ENCODE measurements at places on chromosomes 6 and 20. TPM values are rescaled to one million over a fixed set of nuclear protein-coding genes. Genes with fewer than 3 reads are reported as not detected.

Gene GLP1R
- 0.43 TPM for total RNA-seq

- no peaks in the 10 kb centered on the region for H3K27me3 ChIP-seq
- H3K27ac ChIP-seq = peak overlapping the region; percentile 7
- peaks cover 62% of the 10 kb centered on the region for H3K4me1 ChIP-seq
These were observed 50.2 kb downstream of the RREB1 start for GRCh38 chr6:7157752-7158616.

Gene ANKRD60
- not detected for total RNA-seq

Gene TJAP1
- total RNA-seq = 37.2 TPM

- no peak overlapping the region for H3K27ac ChIP-seq
- peaks cover 25% of the 10 kb centered on the region for H3K4me1 ChIP-seq
- no peak overlapping the region for H3K4me3 ChIP-seq
- DNase-seq = no peak
- peaks cover 3% of the 10 kb centered on the region for H3K36me3 ChIP-seq
- no peaks in the 10 kb centered on the region for H3K27me3 ChIP-seq
These were observed 69.0 kb upstream of the BACH2 start for GRCh38 chr6:90365565-90366219.

Gene SLC22A16
- total RNA-seq = not detected

Gene CLDN20
- not detected for total RNA-seq

DNA sequence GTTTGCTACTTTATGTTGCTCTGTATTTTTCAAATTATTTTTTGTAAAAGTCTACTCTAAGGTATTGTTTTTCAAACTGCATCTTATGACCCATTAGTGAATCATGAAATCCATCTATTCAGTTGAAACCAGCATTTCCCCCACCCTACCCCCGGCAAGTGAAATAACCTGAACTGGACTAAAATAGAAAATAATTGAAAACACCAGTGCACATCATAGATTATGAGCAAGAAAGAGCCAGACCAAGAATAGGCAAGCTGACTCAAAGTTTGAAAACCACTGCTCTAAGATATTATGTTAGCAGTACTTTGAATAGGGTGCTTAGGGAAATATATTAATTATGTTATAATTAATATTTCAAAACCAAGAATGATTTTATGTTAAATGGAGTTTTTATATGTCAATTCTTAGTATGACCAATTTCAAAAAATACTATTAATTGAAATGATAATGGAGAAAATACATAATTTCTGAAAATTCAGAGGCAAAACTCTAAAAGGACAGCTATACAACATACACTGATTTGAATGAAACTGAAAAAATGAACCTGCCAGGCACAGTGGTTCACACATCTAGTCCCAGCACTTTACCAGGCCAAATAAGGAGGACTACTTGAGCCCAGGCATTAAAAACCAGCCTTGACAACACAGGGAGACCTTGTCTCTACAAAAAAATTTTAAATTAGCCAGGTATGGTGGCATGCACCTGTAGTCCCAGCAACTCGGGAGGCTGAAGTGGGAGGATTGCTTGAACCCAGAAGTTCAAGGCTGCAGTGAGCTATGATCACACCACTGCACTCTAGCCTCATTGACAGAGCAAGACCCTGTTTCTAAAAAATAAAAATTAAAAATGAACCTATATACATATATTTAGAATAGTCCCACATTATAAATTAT is 112.0 kb downstream of the CDK19 start:
- DNase-seq = no peak
- no peaks in the 10 kb centered on the region for H3K4me1 ChIP-seq
- peaks cover 2% of the 10 kb centered on the region for H3K36me3 ChIP-seq
- no peaks in the 10 kb centered on the region for H3K27me3 ChIP-seq
- no peak overlapping the region for H3K27ac ChIP-seq
- H3K4me3 ChIP-seq = no peak overlapping the region

GRCh38 chr6:125910527-125910926 is 46.0 kb upstream of the HINT3 start:
- peaks cover 34% of the 10 kb centered on the region for H3K36me3 ChIP-seq
- H3K4me1 ChIP-seq = peaks cover 24% of the 10 kb centered on the region
- no peak overlapping the region for H3K4me3 ChIP-seq

Gene OR12D3
- not detected for total RNA-seq

GRCh38 chr20:38863024-38863851 is 57.7 kb downstream of the PPP1R16B start:
- H3K27ac ChIP-seq = peak overlapping the region; percentile 47
- H3K4me3 ChIP-seq = peak overlapping the region; percentile 22
- no peaks in the 10 kb centered on the region for H3K27me3 ChIP-seq
- DNase-seq = peak; percentile 64
- H3K4me1 ChIP-seq = peaks cover 57% of the 10 kb centered on the region

DNA sequence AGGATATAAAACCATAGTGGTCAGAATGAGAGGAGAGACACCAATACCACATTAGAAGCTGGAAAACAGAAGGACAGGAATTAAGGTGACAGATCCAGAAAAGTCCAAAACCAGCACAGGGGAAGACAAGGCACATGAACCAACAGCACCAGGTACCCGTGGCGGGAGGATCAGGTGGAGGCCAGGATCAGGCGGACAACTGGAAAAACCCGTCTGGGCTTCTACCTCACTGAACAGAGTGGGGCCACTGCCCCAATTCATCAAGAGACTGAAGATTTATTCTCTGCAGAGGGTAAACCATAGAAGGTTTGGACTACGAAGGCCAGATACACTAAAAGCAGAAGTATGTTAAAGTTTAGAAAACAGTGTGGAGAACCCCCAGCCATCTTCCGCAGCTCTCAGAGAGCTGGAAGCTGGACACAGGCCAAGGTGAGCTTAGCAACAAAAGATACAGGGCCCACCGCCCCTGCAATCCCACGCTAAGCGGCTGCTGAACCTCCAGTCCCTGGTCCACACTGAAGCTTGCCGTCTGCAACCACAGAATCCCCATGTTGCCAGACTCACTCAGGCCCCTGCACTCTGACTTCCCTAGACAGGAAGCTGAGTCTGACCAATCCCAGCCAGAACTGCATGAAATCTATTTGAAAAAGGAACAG is 29.9 kb downstream of the ABHD12 start:
- no peak overlapping the region for H3K4me3 ChIP-seq
- no peak for DNase-seq
- peaks cover 17% of the 10 kb centered on the region for H3K4me1 ChIP-seq
- H3K36me3 ChIP-seq = peaks cover 4% of the 10 kb centered on the region

DNA sequence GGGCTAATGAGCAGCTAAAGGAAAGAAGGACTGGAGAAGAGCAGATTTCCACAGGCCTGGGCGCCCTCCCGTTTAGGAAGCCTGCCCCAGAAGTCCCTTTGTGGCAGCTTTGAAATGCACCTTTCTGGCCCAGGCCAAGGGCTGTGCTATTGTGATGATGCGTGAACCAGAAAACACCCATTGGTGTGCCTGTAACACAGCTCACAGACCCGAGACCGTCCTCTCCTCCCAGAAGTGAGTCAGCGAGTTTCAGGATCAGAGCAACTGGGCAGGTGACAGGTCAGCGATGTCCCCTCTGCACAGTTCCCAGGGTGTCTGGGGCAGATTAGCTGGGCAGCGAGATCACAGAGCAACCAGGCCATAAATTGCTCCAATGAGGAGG is 71.9 kb upstream of the SULF2 start:
- H3K36me3 ChIP-seq = no peaks in the 10 kb centered on the region
- peaks cover 8% of the 10 kb centered on the region for H3K27me3 ChIP-seq
- H3K4me1 ChIP-seq = no peaks in the 10 kb centered on the region
- no peak overlapping the region for H3K27ac ChIP-seq
- no peak for DNase-seq
- no peak overlapping the region for H3K4me3 ChIP-seq

Gene NR2E1
- total RNA-seq = not detected

DNA sequence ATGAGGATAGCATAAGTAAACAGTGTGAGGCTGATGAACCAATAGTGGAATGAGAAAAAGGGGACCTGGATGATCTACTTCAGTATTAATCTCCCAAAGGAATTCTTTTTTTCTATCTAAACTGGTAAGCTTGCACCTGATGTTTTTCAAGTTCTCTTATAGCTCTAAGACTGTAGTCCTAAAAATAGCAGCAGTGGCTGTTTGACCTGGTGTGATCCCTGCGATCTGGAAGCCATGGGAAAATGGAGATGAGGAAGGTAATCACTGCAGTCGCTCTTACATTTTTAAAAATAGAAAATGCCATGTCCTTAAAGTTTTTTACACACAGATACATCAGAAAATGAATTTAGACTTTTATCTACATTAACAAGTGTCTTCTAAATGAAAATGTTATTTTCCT is 926.4 kb upstream of the SLC35B3 start:
- no peak overlapping the region for H3K4me3 ChIP-seq
- H3K27me3 ChIP-seq = no peaks in the 10 kb centered on the region
- H3K4me1 ChIP-seq = no peaks in the 10 kb centered on the region
- DNase-seq = no peak
- no peaks in the 10 kb centered on the region for H3K36me3 ChIP-seq

Gene DST
- total RNA-seq = 2.9 TPM

Gene SIRPB2
- not detected for total RNA-seq

DNA sequence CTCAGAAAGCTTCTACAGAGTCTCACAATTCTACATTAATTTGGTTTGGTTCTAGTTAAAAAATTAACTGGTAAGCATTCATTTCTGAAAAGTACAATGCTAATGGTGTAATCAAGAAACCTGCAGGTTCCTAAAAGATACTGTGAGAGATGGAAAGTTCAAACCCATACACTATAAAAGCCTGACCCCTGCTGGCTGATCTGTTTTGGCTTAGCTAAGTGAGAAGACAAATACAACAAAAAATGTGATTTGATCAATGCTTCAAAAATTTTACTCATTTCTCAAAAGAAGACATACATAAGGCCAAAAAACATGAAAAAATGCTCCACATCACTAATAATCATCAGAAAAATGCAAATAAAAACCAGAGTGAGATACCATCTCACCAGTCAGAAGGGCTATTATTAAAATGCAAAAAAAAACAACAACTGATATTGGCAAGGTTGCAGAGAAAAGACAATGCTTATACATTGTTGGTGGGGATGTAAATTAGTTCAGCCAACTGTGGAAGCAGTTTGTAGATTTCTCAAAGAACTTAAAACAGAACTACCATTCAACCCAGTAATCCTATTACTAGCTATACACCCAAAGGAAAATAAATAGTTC is 102.8 kb downstream of the MOXD1 start:
- H3K36me3 ChIP-seq = no peaks in the 10 kb centered on the region
- H3K4me3 ChIP-seq = no peak overlapping the region

Gene HLA-DOB
- total RNA-seq = 2.1 TPM

- no peaks in the 10 kb centered on the region for H3K4me1 ChIP-seq
- no peaks in the 10 kb centered on the region for H3K27me3 ChIP-seq
These were observed 98.2 kb upstream of the HDGFL1 start for GRCh38 chr6:22471132-22471690.

DNA sequence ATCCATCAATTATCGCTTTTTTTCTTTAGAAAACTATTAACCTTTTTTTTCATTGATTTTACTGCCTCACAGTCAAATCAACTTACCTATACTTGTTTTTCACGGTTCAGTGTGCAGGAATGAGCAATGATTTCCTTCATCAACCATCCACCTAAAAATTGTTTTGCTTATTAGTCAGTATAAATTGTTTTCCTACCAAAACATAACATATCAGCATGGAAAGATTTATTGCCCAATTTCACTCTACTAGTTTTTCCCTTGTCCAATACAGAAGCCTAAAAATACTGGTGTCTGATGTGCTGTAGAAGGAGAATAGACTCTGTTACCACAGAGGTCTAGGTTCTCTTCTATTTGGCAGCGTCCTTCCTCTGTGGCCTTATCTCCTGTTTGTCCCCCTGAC is 558.2 kb upstream of the CITED2 start:
- H3K27ac ChIP-seq = no peak overlapping the region
- DNase-seq = no peak
- no peak overlapping the region for H3K4me3 ChIP-seq
- H3K4me1 ChIP-seq = no peaks in the 10 kb centered on the region
- no peaks in the 10 kb centered on the region for H3K36me3 ChIP-seq
- peaks cover 7% of the 10 kb centered on the region for H3K27me3 ChIP-seq

Gene EYA4
- not detected for total RNA-seq

GRCh38 chr20:24449026-24449720 is 20.3 kb upstream of the SYNDIG1 start:
- H3K27me3 ChIP-seq = no peaks in the 10 kb centered on the region
- H3K4me3 ChIP-seq = no peak overlapping the region
- H3K27ac ChIP-seq = no peak overlapping the region
- H3K4me1 ChIP-seq = peaks cover 4% of the 10 kb centered on the region
- H3K36me3 ChIP-seq = no peaks in the 10 kb centered on the region

GRCh38 chr6:111563581-111563980 is 42.1 kb downstream of the TRAF3IP2 start:
- H3K27ac ChIP-seq = no peak overlapping the region
- H3K4me1 ChIP-seq = peaks cover 51% of the 10 kb centered on the region
- H3K4me3 ChIP-seq = no peak overlapping the region
- no peaks in the 10 kb centered on the region for H3K27me3 ChIP-seq

DNA sequence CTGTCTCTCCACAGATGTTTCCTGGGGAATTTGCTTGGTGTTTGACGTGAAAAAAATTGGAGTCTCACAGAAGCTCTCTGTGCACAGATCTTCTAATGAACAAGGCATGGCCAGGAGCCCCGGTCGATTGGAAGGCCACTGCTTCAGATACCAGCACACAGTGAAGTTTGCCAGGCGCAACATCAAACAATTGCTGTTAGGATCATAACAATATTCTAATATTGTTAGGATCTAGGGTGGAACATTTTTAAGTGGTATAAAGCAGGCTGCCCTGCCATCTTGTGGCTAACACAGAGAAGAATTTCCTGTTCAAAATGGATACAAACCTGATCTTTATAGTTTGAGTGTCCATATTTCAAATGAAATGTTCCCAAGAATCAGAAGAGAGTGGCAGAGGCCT is 64.1 kb downstream of the C6orf118 start:
- no peak overlapping the region for H3K4me3 ChIP-seq
- no peaks in the 10 kb centered on the region for H3K27me3 ChIP-seq
- DNase-seq = no peak
- no peak overlapping the region for H3K27ac ChIP-seq

- peak overlapping the region; percentile 18 for H3K4me3 ChIP-seq
- H3K4me1 ChIP-seq = peaks cover 75% of the 10 kb centered on the region
- no peak for DNase-seq
These were observed 34.6 kb upstream of the TAGAP start for GRCh38 chr6:159079367-159079766.

Gene OR5V1
- total RNA-seq = not detected

GRCh38 chr20:59414936-59415623 is 114.7 kb downstream of the EDN3 start:
- no peaks in the 10 kb centered on the region for H3K36me3 ChIP-seq
- no peak overlapping the region for H3K27ac ChIP-seq
- no peak for DNase-seq
- H3K4me3 ChIP-seq = no peak overlapping the region
- no peaks in the 10 kb centered on the region for H3K4me1 ChIP-seq
- H3K27me3 ChIP-seq = no peaks in the 10 kb centered on the region

Gene RTF2
- 76.3 TPM for total RNA-seq

Gene RIOK1
- 57.9 TPM for total RNA-seq

DNA sequence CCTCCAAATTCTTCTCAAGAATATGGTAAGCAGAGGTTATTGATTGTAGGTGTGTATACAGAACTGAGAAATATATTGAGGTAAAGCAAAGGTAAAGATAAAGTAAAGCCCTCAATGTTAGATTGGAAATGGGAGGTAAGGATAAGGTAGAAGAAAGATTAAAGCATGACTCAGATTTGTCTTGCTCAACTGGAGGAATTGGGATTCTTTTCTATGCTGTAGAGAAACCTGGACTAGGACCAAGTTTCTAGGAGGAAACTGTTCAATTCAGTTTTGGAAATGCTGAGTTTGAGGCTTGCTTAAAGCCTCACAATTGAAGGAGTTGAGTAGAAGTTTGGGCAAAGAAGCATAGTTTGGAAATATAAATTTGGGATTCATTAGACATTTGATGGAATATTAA is 634.0 kb upstream of the PTCHD4 start:
- no peak overlapping the region for H3K27ac ChIP-seq
- H3K4me3 ChIP-seq = no peak overlapping the region
- no peak for DNase-seq
- no peaks in the 10 kb centered on the region for H3K4me1 ChIP-seq
